Neural progenitor cell (in vitro differentiated cells): ENCODE measurements at places on chromosomes 1 and 21.
A peak's percentile ranks its signal among the peaks of the same experiment; 100 is the strongest.

- DNase-seq: no peak
Observed at GRCh38 chr1:55305735-55306134, 90.6 kb upstream of the USP24 start.

GRCh38 chr1:155038602-155039307 is 5.1 kb downstream of the DCST1 start:
- DNase-seq: no peak

DNA sequence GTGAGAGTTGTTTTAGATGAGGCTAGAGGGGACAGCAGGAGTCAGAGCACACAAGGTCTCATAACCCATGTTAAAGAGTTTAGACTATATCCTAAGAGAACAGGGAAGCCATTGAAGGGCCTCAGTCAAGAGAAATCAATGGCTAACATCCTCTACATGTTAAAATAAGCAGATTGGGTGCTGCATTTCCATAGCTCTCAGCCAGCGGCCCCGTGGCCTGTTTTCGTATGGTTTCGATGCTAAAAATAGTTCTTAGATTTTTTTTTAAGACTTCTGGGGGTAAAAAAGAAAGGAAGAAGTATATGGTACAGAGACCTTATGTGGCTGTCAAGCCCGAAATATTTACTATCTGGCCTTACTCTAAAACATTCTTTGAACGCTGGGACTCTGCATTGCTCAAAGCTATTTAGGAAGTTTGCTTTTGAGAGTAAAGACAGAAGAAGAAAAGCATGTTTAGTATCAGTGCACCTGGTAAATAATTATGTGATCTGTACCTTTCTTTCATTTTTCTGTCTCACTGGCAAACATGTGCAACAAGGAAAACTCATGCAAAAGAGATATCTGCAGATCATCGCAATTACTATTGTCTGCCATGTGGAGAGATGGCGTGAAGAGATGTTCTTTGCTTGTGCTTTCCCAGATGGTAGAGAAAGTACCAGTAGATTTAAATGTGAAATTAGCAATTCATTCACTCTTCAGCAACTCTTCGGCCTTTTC is 8.4 kb downstream of the PDIK1L start:
- DNase-seq: no peak

- no peak for DNase-seq
Observed at GRCh38 chr1:236766506-236766905, 28.6 kb upstream of the MTR start.

GRCh38 chr1:43405876-43406234 is 16.2 kb downstream of the SZT2 start:
- no peak for DNase-seq

DNA sequence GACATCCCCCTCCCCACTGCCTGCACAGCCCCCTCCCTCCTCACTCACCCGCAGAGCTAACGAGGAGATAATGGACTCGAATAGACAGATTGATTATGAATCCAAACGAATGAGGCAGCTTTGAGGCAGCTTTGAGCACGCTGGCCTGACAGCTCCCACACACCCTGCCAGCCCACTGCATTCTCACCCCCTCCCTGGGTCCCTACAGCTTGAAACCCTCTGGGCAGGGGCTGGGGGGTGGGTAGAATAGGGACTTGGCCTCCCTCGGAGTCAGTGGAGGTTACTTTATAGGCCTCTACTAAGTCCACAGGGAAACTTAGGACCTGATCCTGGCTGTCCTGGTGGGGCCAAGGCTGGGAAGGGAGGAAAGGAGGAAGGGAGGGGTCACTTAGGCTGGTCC is 1.9 kb downstream of the NTRK1 start:
- DNase-seq: no peak

DNA sequence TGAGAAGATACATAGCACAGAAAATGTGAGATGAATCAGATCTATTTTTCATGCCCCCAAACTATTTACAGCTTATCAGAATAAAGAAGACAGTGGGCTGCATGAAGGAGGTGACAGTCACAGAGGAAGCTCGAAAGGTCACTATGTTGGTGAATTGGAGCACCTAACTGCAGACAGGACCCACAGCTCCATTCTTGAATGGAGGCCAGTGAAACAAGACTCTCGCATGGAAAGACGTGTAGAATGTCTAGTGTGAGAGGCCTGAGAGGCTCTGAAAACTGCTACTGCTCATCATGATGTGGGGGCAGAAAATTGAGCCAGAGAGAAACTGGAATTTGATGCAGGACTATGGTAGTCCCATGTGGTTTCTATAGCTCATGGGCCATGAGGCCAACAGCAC is 60.3 kb upstream of the CCDC190 start:
- no peak for DNase-seq

- DNase-seq: no peak
Observed at GRCh38 chr1:26160527-26161414, 1.9 kb downstream of the FAM110D start.

GRCh38 chr1:90716552-90717355 is at the start of gene BARHL2:
TSS of gene BARHL2 (minus strand) at chr1:90717302. CDS start at chr1:90717195, 107 bp downstream.
- DNase-seq: peak; percentile 60

DNA sequence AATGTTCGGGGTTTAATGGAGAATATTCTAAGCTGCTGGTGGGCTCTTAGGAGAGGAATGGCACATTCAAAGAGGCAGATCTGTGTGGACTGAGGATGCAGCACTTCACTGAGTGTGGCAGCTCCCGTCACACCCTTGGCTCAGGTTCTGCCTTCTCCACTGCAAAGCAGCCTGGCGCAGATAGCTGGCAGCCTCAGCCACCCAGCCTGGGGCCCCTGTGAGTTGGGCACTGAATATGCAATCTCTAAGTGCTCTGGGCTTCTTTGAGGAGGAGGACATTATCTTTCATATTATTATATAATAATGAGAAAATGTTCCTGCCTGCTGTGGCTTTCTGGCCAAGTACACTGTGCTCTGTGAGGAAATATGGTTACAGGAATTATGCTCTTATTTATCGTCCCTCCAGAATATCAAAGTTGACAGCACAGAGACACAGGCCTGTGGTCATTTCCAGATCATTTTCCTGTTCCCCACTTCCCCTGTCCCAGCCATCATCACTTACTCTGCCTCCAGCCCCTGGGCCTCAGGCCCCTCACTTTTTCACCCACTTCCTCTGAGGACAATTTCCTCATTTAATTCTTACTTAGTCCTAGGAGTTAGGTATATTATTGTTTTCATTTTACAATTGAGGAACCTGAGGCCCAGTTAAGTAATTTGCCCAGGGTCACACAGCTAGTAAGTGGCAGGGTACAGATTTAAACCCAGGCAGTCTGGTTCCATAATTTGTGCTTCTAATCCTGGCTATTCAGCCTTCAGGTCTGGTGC is 53.6 kb downstream of the MAB21L3 start:
- no peak for DNase-seq

DNA sequence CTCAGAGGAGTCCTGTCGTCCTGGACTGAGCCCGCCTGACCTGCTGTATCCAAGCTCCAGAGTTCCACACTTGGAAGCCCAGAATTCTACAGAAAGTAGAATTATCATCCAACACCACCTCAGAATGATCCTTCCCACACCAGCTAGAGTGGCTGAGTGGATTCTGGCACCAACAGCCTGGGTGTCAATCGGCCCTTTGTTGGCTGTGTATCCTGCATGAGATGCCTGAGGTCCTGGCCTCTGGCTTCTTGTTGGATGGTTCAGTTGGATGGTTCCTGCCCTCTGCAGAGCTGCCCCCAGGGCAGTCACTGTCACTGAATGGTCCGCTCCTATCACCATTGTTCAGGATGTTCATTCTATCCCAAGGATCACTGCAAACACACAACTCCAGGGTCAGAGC is 49.8 kb downstream of the PGBD5 start:
- DNase-seq: no peak

DNA sequence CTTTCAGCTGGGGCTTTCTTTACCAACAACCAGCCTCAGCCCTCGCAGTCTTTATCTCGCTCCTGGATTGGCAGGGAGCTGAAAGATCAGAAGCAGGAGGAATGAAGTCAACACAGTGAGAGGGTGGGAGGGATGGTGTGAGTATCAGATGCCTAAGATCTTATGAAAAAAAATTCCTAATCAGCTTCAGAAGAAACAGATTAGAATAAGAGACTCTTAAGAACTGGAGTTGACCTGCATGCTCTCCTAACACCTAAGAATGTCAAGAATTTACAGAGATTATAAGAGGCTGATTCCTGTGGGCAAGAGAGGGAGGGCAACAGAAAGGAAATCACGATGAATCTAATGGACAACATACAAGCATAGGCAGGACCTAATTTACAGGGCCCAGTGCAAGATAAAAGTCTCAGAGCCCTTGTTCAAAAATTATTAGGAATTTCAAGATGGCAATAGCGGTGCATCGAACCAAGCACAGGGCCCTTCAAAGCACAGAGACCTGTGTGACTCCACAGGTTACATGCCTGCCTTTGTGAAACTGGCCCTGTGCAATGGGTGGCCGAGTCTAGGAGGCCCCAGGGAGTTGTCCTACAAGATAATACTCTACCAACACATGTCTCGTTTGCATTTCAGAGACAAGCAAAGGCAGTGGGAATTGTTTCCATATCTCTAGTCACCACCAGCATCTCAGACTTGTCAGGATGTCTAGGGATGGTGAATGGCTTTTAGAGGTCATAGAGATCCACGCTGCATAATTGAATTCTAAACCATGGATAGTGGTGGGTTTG is 65.3 kb upstream of the PPP2R5A start:
- peak; percentile 51 for DNase-seq

GRCh38 chr1:160209321-160210046 is 4.3 kb downstream of the PEA15 start:
- peak; percentile 73 for DNase-seq

DNA sequence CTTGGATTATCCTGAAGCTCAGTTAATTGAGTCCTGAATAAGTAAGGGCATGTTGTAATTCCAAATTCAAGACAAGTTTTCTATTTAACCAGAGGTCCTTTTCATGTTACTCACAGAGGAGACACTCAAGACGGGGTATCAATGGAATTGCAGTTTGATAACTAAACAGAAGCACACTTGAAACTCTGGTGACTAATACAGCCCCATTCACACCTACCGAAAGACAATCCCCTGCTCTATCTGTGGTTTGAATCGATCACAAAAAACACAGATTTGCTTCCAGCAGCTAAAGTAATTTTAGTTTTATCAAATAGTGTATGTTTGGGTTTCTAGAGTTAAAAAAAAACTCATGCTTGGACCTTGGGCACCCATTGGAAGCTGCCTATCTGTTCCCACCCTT is 60.4 kb downstream of the TEX35 start:
- DNase-seq: no peak

DNA sequence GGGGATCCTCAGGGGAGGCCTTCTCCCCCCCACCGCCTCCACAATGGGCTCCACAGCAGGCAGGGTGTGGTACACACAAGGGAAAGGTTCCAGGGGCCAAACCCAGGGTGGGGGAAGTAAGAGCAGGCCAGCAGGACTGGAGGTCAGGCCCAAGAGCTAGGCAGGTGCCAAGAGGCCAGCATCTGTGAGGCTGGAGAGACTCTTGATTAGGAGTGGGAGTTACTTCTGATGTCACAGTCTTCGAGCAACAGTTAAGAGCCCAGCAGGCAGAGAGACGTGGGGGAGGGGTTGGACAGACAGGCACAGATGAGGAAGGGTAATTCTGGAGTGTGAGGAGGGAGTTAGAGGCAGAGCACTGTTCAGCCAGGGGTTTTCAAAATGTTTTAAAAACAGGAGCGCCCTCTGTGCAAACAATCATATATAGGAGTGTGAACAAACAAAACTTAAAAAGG is 55.8 kb downstream of the SLC9A1 start:
- DNase-seq: peak; percentile 48

DNA sequence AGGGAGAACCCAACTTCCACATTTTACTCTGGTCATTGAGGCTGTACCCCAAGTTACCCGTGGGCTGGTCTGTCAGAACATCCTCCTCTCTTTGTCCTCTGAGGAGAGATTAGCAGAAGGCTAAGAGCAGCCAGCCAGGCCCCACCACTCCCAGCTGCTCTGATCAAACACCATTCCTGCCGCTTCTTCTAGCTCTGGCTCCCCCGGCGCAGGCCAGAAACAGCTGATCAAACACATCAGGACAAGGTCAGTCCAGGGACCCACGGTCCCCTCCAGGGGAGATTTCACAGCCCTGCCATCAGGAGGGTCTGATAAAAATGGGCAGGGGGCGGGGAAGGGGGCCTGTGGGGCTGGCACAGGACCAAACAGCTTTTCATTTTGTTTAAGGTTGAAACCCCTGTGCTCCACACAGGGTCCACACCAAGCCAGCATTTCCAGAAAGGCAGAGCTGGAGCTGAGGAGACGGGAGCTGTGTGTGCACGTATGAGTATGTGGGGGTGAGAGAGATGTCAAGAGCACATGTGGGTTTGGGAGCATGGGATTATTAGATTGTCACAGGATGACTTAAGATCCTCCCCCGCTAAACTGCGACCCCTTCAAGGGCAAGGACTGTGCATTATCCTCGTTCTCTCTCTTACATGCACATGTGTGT is 29.9 kb upstream of the EPHA8 start:
- DNase-seq: no peak

DNA sequence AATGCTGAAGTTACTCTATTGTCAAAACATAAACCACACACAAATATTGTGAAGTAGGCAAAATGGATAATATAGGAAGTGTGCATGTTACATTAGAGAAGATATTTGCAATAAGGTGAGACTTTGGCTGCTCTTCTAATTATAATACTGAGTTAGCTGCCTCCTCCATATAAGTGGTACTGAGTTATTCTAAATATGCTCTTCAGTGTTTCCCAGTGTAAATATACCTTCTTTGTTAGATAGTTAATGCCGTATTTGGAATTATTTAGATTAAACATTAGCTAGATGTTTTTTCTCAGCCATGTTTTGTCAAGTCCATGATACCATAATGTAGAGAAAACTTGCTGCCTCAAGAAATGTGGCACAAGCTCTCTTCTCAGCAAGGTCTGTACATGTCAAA is 186.4 kb downstream of the PTPRC start:
- DNase-seq: no peak

GRCh38 chr1:70818401-70818800 is 229.2 kb downstream of the PTGER3 start:
- no peak for DNase-seq

DNA sequence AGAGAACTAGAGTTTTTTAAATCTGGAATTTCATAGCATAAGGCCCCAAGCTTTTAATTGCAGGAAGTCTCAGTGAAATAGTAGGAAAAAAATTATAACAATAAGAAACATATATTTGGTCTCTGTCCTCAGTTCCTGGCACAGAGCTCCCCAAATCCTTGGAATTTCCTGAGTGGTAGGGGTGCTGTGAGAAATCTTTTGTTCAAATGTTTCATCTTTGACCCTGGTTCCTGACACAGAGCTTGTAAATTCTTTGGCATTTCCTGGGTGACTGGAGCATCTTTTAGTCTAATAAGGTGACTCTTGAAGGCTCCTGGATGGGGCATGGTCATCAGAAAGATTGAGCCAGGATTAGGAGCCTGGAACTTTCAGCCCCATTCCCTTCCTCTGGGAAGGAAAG is 225.7 kb upstream of the AJAP1 start:
- DNase-seq: no peak

DNA sequence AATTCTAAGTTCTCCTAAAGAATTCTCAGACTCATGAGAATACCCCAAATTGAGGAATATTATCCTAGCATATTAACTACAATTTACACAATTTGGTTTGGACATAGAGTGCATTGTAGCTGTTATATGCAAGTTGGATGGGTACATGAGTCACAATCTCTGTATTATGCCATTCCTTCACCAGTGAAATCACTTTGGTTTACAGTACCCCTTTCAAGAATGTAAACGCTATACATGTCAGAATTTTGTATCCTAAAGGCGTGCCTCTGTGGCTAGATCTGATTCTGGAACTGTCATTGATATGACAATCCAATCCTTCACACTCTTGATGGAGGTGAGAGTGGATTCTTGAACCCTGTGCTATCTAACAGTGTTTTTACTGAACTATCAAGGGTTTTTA is 6.7 kb upstream of the IL10RB start:
- no peak for DNase-seq

- DNase-seq: no peak
Observed at GRCh38 chr1:4752059-4752458, 97.7 kb downstream of the AJAP1 start.
